ENCODE measurements at places on chromosomes 2 and 18.

GRCh38 chr2:238459081-238459629 lies 32.4 kb downstream of the ASB1 start:
- DNase-seq: no peak

GRCh38 chr2:202237787-202238233 lies 587 bp downstream of the SUMO1 start:
- DNase-seq: peak; percentile 48

DNA sequence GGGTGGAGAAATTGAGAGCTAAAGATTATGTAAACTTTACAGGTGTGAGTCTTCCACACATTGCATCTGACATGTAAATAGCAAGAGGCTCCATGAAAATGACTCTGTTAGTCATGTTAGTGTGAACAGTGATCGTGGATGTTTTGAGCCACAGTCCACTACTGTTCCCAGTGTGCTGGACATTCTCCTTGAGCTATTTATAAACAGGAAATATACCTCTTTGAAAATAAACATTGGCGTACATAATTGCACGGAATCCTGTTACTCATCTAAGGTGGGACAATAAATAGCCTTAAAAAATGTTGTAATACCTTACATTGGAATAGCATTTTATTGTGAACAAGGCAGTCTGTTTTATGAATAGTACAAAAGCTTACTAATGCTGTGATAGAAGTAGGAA lies 37.0 kb downstream of the LIMS1 start:
- no peak for DNase-seq

DNA sequence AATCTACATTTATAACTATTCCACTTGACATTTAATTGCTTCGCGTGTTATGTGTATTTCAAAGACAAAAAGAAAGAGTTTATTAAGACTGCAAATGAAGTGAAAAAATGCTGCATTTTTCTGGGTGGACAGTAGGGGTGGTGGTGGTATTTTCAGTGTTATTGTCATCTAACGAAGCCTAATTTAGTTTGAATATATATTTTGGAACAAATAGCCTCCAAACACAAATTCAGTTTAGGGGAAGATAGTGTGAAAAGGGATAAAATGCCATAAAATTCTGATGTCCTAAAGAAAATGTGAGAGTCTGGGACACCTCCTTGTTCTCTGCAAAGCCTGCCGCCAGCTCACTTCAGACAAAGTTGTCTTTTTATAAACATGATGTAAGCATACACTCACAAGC lies 425.1 kb downstream of the NRXN1 start:
- no peak for DNase-seq

DNA sequence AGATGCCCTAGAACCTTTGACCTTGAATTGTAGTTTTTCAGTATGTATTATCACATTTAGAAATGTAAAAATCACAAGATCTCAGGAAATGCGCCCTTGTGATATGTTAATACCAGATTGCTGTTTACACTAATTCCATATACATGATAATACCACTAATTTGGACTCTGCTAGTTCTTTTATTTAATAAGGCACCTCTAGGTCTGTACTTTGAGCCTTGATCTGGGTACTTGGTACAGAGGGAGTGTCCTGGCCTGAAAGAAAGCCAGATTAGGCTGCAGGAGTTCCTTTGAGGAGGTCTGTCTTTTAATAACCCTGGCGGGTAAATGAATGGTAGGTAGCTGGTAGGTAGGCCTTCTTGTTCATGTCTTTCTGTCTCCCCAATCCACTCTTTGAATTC lies 26.3 kb downstream of the PLEKHA3 start:
- no peak for DNase-seq

- DNase-seq: no peak
Observed at GRCh38 chr2:158009399-158009798, 92.3 kb upstream of the UPP2 start.

GRCh38 chr18:37396971-37397720 lies 168.5 kb downstream of the CELF4 start:
- no peak for DNase-seq

GRCh38 chr18:5463831-5464230 lies 80.0 kb downstream of the EPB41L3 start:
- no peak for DNase-seq

DNA sequence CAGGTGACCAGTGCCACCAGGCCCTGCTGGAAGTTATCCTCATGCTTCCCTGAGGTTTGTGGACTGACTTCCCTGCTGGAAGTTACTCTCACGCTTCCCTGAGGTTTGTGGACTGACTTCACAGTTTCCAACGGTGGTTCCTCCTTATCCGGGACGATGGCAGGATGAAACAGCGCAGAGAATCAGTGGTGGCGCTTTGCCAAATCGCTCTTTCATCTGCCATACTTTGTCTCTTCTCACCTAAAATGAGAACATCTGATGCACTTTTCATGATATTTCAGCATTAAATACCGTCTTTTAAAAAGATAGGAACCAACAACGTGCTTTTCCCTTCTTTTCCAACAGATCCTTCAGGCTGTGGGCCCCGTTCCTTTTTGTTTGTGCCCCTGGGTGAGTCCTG lies 183.3 kb downstream of the LDLRAD4 start:
- no peak for DNase-seq

DNA sequence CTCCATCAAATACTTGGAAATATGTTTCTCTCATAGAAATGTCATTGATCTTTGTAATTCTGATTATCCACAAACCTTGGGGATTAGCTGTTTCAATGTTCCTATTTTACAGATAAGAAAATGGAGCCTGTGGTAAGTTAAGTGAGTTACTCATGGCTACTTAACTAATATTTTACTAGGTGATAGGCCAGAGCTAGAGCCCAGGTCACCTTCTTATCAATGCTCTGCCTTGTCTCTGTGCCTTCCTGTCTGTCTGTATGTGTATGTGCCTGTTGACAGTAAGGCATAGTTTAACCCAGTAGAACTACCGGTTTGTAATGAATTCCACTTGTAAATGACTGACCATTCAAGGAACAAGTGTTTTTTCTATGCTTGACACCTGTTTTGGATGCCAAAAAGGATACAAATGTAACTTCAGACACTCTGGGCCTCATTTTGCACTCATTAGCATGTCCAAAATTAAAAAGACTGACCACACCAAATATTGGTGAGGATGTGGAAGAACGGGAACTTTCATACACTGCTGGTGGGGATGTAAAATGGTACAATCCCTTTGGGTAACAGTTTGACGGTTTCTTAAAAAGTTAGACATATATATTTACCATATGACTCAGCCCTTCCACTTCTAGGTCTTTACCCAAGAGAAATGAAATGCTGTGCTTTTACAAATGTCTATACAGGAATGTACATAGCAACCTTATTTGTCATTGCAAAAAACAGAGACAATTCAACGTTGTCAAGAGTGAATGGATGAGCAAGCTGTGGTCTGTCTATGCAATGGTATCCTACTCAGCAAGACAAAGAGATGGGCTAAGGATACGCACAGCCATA lies 19.6 kb upstream of the IL1A start:
- peak; percentile 90 for DNase-seq

- DNase-seq: no peak
Observed at GRCh38 chr2:43906448-43907109, 67.8 kb downstream of the ABCG8 start.

- DNase-seq: no peak
Observed at GRCh38 chr2:28219758-28220368, 172.8 kb upstream of the FOSL2 start.

- no peak for DNase-seq
Observed at GRCh38 chr2:43123028-43123427, 103.4 kb downstream of the ZFP36L2 start.

DNA sequence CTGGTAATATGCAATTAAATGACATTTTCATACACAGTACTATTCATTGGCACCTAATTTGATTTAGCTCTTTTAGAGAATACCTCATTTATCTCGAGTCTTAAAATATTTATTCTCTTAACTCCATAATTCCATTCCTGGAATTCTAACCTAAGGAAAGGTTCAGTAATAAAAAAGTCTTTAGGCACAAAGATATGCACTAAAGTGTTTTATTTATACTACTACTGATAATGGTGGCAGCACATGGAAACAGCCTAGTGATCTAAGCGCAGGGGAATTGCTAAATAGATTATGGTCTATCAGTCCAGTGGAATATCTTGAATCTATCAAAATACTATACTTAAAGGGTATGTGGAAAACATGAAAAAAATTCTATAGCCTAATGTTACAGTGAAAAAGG lies 142.5 kb upstream of the LTBP1 start:
- DNase-seq: no peak

DNA sequence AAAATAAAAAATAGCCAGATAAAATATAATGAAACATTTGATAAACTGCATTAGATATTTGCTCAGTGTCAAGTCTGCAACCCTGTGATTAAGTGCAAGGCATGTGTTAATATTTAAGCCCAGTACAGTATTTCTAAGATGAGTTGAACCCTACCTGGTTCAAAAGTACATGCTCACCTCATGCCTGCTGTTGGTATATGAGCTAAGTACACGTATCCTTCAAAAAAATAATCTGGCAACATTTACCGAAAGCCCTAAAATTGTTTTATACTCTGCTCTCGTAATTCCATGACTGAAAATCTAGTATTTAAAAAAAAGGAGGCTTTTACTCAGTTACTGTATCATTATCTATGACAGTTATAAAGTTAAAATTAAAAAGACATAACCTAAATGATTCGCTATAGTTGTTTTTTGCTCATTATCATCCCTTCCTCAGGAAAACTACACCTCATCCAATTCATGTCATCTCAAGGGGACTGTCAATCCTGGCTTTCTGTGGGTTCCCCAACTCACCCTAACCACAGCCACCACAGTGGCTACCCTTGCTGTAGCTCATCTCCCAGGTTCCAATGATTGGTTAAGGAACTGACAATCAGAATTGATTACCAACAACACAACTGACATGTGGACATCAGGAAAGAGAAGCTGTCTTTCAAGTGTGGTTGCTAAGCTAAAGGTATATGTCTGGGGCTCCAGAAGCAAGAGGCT lies 10.6 kb downstream of the TLK1 start:
- no peak for DNase-seq

GRCh38 chr18:9535430-9535991 lies 60.2 kb downstream of the RALBP1 start:
- DNase-seq: peak; percentile 94

DNA sequence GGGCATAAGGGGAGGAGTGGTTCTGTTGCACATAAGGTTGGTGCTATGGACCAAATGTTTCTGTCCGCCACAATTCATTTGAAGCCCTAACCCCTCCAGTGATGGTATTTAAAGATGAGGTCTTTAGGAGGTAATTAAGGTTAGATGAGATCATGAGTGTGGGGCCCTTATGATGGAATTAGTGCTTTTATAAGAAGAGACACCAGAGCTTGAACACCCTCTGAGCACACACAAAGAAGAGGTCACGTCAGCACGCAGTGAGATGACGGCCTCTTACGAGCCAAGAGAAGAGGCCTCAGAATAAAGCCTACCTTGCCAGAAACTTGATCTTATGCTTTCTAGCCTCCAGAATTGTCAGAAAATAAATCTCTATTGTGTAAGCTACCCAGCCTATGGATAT lies 386.4 kb upstream of the CYRIA start:
- no peak for DNase-seq

DNA sequence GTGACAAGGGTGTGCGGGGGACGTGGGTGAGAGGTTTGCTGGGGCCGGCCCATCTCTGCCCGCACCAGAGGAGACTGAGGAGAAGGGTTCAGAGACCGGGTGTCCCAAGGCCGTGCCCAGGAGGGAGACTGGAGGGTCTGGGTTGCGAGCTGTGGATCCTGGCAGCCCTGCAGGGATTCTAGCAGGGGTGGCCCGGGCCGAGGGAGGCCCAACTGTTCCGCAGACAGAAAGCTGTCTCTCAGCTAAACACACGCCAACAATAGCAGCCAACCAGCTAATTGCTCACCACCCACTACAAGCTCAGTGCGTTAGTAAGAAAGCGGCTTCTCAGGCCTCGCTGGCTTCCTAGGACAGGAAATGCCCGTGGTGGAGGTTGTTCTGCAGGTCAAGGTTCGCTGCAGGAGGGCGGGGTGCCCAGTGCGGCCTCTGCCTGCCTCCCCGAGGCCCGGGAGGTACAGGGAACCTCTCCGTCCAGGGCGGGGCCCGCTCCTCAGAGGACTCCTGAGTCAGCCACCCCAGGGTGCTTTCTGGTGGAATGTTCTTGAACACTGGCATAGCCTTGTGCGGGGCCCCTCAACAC lies 282.0 kb upstream of the PXDN start:
- peak; percentile 45 for DNase-seq

GRCh38 chr2:227163485-227163997 lies 464 bp downstream of the COL4A4 start:
- no peak for DNase-seq

- DNase-seq: peak; percentile 48
Observed at GRCh38 chr2:48589170-48589767, 28.4 kb upstream of the GTF2A1L start.

DNA sequence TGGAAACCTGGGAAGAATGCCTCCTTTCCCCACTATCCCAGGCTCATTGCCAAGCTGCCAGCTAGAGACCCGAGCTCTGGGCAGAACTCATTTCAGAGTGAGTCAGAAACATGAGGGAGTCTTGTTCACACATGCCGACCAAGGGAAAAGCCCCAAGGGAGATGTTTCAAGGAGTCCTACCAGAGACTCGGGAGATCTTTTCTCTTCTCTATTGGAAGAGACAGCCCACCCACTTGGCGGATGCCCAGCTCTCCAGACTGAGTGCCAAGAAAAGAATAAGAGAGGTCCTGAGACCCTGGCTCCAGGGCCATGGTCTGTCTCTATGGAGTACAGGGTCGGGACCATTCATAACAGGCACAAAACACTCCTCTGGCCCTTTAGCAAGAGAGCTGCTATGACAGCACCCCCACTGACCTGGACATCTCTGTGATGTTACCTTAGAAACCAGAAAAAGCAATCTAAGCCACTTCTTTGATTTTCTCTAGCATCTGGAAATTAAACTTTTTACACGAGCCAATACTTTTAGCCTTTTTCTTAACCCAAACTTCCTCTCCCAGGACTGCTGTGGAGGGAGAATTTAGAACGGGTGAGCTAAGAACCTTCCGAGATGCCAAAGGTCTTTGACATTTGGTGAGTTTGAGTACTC lies 18.5 kb upstream of the IGFBP5 start:
- peak; percentile 83 for DNase-seq

- DNase-seq: no peak
Observed at GRCh38 chr2:128472789-128473174, 154.1 kb upstream of the HS6ST1 start.

GRCh38 chr2:10405448-10405847 lies 42.7 kb downstream of the ODC1 start:
- peak; percentile 45 for DNase-seq

GRCh38 chr2:19120941-19121750 lies 237.3 kb downstream of the OSR1 start:
- DNase-seq: peak; percentile 87

Data from brain microvascular endothelial cell (primary cell).